ENCODE measurements at places on chromosomes 16 and 17.

- DNase-seq: no peak
These were observed 529.1 kb downstream of the WWOX start for GRCh38 chr16:78628461-78629045.

DNA sequence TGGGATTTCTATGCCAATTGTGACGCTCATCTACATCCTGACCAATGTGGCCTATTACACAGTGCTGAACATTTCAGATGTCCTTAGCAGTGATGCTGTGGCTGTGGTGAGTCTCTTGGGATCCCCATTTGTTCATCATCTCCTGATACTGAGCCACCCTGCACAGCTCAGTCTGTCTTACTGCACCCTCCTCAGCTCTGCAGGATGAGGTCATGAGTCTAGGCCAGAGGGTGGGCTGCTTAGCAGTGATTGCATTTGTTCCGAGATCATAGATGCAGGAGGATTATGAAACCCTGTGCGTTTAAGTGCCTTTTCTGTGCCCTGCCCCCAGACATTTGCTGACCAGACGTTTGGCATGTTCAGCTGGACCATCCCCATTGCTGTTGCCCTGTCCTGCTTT lies 19.5 kb downstream of the SLC7A6OS start:
- DNase-seq: no peak

- no peak for DNase-seq
These were observed 10.3 kb downstream of the HIC1 start for GRCh38 chr17:2064980-2065785.

DNA sequence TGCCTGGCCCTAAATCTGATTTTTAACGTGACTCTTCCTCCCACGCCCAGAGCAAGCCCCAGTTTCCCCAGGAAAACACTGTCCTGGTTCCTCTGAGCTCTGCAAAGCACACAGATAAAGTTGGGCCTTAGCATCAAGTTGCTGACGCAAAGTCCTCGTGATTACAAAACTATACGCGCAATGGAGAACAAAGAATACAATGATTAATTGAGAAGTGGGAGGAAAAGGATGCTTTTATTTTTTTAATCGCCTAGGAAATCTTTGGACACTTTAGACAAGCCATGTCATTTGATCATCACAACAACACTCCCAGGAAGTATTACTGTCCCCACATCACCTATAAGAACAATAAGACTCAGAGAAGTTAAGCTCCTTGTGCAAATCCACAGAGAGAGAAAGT lies 30.5 kb upstream of the CES5A start:
- DNase-seq: no peak

GRCh38 chr16:65725156-65725845 lies 603.4 kb upstream of the CDH11 start:
- DNase-seq: no peak

- no peak for DNase-seq
These were observed 84.0 kb downstream of the MSI2 start for GRCh38 chr17:57340160-57340981.

DNA sequence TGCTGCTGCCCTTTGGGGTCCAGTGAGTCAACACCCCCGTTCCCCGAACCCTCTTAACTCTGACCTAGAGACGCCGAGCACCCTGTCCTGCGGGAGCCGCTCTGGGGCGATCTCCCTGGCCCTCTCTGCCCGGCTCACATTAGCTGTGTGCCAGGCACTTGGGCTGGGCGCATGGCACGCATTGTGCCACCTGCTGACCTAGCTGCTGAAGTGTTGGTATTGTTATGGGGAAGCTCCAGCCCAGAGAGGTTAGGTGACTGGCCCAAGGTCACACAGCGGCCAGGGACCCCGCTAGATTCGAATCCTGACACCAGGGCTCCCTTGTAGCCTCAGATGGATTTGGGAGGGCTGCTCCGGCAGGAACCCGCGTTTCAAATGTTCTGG lies 1.1 kb downstream of the HSD17B1 start:
- DNase-seq: no peak

DNA sequence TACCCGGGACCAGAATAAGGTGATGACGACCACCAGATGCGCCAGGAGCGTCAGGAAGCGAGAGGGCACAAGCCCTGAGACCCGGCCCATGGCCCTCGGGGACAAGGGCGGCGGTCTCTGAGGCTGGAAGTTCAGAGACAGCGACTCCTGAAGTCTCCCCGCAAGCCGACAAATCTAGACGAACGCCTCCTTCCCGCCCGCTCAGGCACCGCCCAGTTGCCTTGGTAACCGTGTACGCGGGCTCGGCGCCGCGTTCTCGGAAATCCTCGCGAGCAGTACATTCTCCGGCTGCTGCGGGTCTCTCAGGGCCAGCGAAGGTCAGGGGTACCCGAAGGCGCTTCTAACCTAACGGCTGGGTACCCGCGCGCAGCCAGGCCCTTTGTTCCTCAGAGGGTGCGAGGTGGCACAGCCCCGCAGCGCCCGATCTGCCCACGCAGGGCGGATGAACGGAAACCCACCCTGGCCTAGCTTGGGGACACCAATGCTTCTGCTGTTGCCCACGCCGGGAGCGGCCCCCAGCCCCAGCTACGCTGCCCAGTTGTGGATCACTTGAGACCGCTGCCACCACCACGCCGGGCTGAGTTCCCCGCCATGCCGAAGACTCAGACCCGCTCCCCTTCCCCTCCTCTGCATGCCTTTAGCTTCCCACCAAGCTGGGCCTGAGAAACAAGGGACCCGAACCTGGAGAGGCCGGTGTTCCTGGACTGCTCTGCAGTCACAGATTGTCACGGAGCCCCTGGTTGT lies at the start of gene TMEM107:
Gene TMEM107, minus strand, starts transcription at position 184 of the 744 bp plus-strand sequence. Its CDS starts 94 bp downstream, at position 90.
- no peak for DNase-seq

GRCh38 chr17:11176549-11176948 lies 64.5 kb upstream of the SHISA6 start:
- DNase-seq: no peak

DNA sequence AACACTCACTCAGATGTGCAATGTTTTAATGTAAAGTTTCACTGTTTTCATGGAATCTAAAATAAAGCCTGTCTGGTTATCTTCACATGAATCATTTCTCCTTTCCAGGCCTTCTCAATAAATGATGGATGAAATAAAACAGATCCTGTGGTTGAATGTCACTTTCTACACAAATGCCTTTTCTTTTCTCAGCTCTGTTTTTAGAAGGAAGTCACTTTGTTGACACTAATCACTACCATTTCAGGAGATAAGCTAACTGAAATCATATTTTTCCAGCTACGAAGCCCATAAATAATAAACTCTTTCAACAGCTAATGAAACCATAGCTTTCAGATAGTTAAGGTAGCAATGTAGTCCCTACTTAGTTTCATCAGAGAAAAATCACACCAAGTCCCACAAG lies 17.9 kb downstream of the NME2 start:
- no peak for DNase-seq

DNA sequence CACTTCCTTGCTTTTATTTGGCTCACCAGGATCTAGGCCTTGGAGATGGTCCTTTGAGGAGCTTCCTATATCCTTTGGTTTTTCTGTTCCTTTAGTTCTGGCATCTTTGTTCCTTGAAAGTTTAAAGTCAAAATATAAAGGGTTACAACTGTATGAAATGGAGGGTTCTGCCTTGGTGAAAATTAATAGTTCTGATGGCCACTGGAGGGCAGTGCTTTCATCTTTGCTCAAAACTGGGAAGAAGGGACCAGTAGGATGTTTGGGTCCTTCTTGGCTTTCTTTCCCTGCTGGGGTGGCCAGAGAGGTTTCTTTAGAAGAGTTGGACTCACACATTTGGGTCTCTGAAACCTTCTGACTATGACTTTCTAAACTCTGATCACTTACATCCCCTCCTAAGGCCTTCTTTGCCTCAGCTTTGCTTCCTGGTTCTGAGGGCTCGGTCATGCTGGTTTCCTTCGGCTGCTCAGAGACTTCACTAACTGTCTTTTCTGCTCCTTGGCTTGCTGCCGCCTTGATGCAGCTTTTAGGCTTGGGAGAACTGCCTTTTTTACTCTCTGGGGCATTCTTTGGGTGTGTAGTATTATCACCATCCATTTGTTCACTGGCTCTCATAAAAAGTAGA lies 10.9 kb upstream of the ITGA2B start:
- no peak for DNase-seq

DNA sequence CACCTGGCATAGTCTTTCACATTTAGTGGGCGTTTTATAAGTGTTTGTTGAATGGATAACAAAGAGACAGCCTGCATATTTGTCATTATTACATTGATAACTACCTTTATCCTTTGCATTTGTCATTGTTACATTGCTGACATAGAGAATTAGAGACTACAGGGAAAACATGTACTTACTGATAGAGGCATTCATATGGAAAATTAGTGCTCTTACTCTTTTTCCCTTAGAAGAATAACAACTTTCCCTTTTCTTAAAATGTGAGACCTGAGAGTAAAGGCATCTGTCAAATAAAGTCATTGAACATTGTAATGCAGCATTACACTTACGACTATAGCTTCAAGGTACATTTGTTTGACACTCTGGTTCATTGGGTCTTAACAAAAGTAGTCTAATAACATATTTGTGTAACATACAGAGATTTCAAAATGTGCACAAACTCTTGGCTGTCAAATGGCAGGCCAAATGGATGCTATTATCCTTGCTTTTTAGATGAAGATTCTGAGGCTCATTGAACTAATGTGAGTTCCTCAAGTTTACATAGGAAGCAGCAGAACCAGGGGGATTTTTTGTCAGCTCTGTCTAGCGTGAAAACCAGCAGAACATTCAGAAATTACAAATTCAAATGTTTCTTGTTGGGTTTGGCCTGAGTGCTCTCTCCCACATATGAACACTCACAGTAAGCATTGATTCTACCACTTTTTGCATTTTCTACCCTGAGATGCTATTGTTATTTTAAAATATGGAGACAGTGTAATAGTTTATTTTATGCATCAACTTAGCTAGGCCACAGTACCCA lies 28.5 kb downstream of the SMIM36 start:
- DNase-seq: no peak

GRCh38 chr17:77426676-77427386 lies 286.1 kb downstream of the SEC14L1 start:
- no peak for DNase-seq

GRCh38 chr17:34076743-34077631 lies 178.1 kb upstream of the CCL2 start:
- DNase-seq: no peak

Measured in esophagus squamous epithelium (tissue), 5 donors.